ENCODE measurements at places on chromosomes 2 and 18.

DNA sequence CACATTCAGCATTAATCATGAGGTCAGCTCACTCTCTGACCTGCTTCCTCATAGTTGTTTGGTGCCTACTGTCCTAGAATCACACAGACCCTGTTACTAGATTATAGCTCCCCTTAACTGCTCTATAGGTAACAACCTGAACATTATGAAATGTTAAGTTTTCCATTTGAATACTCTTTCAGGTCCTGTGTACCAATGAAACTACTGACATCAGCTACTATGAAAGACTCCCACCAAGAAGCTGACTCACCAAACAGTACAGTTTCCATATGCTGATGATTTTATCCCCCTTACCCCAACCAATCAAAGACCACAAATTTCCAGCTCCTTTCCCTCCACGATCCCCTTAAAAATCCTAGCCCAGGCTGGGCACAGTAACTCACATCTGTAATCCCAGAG, 56.3 kb downstream of the SRBD1 start:
- DNase-seq = peak; percentile 48

DNA sequence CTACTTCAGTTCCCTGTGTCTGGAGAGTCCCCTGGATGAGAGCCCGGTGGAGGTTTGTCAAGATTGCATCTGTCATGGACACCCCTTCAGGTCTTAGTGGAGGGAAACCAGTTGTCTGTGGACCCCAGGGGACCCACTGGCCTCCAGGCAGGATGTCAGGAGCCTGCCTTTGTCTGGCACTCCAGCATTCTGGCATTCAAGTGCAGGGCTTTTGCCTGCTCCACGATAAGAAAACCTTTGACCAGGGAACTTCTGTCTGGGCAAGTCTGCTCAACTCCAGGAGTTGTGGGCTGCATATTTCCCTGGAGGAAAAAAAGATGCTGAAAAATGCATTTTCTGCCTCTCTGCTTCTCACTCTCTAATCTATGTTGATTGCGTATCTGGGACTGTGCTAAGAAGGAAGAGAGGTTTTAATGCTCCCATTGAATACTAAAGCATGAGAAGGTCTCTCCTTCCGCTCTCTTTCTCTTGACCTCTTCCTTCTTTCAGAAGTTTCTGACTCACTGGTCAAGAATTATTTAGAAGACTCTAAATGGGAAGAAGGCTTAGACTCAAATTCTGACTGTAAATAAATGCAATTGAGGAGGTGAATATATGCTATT, 104.5 kb downstream of the MMADHC start:
- peak; percentile 65 for DNase-seq

DNA sequence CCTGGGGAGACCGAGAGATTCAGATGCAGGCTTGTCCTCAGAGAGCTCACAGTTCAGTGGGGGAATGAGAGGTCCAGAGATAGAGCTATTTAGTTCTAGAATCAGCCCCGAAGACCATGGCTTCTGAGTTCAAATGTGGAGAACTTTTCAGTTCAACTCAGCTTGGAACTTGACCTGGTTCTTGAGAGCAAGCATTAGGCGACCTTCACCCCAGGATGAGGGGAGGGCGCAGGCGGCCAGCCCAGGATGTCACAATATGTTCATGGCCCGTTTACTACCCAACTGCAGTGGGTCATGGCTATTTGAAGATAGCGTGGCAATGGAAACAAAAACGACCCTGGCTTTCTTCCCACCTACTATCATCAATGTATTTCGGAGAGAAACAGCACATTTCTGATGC, 33.8 kb downstream of the DCDC2C start:
- no peak for DNase-seq

- no peak for DNase-seq
Observed at GRCh38 chr2:20584045-20584398, 66.9 kb downstream of the HS1BP3 start.

GRCh38 chr2:172535119-172535518, 20.8 kb upstream of the PDK1 start:
- no peak for DNase-seq

- DNase-seq = no peak
Observed at GRCh38 chr2:27729614-27730013, 41.9 kb upstream of the MRPL33 start.

DNA sequence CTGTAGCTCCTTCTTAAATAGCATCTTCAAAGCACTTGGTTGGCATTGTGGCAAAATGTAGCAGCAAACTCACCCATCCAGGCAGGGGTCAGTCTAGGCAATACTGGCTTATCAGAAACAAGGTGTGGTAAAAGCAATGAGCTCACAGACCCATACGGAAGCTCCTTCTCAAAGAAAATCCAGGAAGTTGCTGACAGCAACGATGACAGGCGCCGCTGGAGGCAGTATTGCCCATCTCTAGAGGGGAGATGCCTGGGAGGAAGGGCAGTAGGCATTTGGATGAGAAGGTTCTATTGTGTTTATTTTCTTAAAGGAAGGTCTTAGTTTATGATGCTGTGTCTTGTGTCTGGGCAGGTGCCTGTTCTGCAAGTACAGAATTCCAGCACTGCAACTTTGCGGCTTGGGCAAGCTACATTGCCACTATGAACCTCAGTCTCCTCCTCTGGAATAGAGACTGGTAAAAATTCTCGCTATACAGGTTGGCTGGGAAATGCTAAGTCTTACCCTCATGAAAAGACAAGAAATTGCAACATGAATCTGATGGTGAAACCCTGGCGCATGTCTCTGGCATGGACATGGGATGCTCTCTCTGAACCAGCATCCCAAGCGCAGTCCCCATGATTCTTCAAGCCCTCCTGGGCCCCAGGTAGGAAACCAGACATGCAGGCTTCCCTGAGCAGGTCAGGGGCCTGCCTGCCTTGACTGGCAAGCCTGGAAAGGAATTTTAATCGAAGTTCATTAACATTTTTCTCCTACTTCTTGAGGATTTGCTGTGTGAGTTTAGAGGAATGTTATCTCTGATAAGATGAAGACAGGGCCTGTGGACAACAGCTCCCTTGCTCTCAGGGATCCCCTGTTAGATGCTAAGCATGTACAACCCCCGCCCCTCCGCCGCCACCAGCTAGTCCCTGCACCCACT, 156.0 kb downstream of the TFCP2L1 start:
- DNase-seq = peak; percentile 68

GRCh38 chr2:2788076-2788475, 457.0 kb upstream of the MYT1L start:
- peak; percentile 22 for DNase-seq

DNA sequence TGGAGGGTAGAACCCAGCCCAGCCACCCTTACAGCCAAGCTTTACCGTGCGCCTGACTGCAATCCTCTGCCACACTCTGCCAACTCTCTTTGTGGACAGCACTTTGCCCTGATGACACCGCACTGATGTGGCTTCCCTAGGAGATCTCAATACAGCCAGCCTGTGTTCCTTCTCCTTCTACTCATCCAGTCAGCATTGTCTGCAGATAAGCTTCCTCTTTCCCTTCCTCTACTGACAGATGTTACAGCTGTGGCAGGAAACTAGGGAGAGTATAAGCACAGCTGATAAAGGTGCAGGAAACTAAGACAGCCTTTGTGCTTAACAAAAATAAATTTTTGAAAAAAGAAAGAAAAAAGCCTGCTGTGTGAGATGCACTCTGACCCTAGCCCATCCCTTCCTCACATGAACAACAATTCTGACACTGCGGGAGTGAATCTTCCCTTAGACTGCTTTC, 25.0 kb downstream of the CEP68 start:
- DNase-seq = peak; percentile 48

GRCh38 chr18:45040879-45041278, 360.2 kb downstream of the SETBP1 start:
- DNase-seq = no peak

DNA sequence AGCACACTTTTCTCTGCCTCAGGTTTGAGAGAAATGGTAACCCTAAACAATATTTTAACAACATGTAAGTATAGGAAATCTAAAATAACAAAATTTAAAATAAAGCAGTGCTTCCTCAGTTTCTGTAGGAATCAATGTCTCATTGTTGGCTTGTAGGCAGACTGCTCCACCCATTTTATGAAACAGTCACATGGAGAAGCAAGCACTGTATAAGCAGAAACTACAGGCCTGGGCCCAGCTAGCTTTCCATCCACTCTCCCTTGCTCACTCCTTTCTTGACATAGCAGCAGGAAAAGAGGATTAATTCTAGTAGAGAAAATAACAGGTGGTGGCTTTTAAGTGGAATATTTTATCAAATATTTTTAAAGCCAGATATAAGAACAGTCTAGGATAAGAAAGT, 97.2 kb downstream of the PLEKHM3 start:
- DNase-seq = no peak

GRCh38 chr2:161146209-161146775, 13.9 kb upstream of the TANK start:
- DNase-seq = no peak

Measured in cardiac muscle cell (in vitro differentiated cells and primary cell).